ENCODE measurements at places on chromosomes 2 and 18.

DNA sequence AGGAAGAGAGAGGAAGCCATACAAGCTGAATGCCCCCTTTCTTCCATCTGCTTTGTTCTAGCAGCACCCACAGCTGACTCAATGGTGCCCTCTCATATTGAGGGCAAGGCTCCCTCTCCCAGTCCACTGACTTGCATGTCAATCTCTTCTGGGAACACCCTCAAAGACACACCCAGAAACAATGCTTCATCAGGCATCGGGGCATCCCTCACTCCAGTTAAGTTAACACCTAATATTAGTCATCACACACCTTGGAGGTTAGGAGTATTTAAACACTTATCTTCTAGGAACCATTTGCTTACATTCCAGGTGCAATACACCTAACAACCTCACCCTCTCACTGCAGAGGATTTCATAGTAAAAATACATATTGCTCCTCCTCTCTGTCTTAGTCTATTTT lies 993.5 kb upstream of the DDX18 start:
- no peak for DNase-seq

DNA sequence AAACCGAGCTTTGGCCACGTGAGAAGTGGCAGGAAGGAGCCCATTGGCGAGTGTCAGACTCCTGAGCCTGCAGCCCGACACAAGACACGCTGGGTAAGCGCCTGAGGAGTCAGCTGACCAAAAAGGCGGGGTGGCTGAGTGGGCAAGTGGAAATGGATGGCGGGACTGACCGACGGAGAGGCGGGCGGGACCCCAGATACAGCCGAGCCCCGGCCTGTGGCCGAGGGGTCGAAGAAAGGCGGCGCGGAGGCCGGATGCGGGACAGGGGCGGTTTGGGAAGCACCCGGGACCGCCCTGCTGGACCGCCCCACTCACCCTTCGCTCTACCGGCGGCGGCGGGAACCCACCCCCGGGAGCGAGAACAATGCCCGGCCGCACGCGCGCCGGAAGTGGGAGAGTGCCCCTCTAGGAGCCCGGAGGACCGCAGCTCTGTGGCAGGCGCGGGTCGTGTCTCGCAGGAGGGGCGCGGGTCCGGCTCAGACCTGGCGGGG lies 22.8 kb downstream of the ZSCAN30 start:
- DNase-seq: peak; percentile 50

GRCh38 chr2:111121028-111121827 lies 514 bp downstream of the BCL2L11 start:
- DNase-seq: peak; percentile 21

DNA sequence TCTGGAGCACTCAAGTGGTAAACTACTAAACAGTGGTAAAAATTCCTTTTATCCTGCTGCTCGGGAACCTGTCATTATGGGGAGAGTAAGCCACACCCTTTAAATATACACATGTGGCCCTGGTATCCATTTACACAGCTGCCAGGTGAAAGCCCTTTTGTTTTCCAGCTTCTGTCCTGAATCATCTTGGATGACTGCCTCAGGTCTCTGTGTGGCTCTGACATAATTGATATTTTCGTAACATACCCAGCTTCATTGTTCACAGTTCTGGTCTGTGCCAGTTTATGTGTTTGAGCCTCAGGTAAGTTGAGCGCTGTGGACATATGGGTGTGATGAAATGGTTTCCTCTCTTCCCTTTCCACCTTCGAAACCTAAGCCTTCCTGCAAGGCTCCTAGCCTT lies 15.7 kb upstream of the TTC39C start:
- DNase-seq: no peak

DNA sequence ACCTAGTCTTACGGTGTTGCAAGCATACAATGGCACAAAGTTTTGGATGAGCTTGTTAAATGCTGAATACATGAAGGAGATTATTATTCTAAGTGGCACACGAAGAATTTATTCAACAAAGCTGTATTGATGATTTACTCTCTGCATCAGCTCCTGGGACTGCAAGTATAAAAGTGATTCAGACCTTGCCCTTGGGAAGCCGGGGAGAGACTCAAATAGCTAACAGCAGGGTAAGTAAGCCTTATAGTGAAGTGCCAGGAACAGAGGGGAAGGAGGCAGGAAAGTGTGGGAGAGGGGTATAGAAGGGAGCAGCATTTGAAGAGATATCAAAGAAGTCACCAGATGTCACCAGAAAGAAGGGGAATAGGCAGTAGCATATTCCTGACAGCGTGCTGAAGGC lies 115.4 kb downstream of the MCFD2 start:
- DNase-seq: no peak

GRCh38 chr2:217790681-217791392 lies 212.0 kb downstream of the TNS1 start:
- no peak for DNase-seq

DNA sequence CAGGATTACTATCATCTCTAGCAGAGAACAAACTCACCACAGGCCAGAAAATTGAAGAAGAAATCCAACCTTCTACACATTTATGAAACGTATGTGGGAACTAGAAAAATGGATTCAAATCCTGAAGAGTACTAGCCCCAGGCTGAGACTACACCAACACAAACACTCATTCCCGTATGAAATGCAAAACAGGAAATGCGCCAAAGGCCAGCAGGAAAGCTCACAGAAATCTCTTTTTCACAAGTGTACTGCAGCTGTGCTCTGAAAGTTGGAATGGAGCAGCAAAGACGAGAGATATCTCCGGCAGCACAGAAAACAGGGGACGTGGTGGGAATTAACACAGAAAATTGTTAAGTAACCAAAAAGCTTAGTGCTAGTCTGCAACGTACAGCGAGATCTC lies 913.5 kb downstream of the TDRD15 start:
- DNase-seq: no peak

DNA sequence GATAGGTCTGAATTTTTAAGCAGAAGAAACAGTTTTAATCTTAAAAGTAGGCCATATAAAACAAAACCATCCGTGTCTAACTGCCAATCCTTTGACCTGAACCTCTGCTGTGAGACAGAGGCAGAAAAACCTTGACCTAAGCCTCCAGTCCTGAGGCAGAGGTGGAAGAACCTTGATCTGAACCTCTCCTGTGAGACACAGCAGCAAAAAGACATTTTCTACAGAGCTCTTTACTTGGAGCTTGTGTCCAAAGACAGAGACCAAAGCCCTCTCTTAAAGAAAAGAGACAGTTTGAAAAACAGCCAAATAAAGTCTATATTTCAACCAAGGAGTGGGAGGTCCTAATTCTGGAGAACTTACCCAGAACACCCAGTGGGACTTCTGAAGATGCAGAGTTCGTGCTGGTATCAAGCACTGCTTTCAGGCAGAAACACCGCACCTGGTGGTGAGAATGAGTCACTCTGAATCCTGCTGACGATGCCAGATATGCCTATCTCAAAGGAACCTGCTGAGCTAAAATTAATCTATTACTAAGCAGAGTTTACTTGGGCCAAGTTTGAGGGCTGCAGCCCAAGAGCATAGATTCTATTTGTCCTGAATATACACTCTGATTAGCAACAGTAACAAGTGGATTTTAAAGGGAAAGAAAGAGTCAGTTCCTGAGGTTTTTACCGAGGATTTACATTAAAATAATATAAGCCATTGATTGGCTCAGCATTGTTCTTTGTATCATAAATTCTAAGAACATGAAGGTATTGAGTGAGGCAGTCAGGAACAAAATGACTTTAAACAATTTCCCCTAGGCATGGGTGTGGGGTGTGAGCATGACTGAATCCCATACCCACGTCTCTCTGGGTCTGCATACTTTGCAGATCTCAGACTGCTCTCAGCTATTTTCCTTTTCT lies 806.4 kb downstream of the TRIB2 start:
- no peak for DNase-seq

DNA sequence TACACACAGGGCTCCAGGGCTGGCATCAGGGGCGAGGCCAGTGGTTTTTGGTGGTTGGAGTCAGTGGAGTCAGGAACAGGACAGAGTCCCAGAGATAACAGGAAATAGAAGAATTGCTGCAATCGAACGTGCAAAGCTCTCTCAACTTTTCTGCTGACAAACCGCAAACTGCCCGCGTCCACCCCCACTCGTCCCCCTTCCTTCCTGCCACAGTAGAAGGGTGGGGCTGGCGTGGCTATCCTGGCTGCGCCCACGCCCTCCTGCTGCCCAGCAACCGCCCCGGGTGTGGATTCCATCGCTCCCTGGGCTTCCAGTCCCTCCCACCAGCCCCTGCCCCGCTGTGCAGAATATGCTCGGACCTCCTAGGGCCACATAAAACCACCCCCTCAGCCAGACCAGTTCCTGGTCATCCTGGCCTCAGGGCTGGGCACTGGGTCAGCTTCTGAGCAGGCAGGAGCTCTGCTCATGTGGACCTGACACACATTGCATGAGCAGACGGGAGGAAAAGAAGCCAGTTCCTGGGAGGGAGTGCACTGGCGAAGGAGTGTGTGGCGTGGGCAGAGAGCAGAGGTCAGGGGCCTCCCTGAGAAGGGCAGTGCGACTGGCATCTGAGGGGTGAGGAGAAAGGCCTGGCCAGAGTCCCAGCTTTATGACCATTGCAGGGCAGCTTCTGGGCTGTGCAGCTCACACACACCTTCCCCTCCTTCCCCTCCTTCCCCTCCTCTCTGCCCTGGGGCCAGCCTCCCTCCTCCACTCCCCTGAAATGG lies 85.4 kb upstream of the ATG16L1 start:
- DNase-seq: peak; percentile 2

DNA sequence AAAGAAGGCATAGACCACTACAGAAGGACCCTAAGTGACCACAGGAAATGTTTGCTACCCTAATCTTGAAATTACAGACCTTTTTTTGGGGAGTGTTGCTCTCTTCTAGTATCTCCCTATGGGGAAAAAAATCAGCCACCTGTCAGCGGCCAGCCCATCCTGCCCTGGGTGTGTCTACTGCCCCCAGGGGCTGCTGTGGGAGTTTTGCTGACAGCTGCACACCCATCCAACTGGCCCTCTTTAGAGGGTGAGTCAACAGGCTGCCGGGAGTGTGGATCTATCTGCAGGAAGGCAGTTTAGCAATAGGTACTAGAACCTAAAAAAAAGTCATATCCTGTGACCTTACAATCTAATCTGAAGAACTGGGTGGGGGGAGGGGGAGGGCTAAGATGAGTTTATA lies 796 bp upstream of the DYSF start:
- DNase-seq: peak; percentile 16

DNA sequence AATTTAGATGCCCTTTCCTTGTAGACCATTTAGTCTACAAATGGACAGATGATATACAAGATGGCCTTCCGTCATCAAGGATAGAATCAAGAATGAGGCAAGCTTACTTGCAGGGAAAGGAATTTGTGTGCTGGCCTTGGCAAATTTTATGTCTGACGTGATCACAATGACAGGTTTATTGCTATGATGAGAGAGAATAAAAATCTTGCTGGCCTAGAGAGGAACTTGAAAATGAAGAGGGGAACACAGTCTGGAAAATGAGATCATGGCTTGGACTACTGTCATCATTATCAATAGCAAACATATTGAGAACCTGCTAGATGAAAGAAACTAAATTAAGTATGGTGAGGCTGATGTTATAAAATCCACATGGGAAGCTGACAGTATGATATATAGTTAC lies 66.0 kb downstream of the CSRNP3 start:
- no peak for DNase-seq

- no peak for DNase-seq
Observed at GRCh38 chr2:15010346-15010745, 377.8 kb downstream of the LRATD1 start.

- no peak for DNase-seq
Observed at GRCh38 chr18:59876310-59876626, 23.5 kb upstream of the PMAIP1 start.

DNA sequence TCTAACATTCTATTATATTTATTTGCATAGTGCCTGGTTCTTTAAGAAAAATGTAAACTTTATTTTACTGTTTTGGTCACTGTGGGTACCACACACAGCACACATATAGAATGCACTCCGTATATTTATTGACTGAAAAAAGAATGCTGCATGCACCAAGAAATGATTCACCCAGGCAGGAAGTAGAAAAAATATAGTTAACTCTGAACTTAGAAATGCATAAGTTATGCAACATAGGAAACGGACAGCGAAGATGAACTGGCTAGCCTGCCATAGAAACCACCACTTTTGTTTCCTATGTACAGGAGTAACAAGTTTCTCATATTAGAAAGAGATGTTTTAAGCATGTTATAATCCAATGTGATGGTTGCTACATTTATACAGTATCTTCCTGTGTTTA lies 635.8 kb downstream of the DSC3 start:
- DNase-seq: no peak

DNA sequence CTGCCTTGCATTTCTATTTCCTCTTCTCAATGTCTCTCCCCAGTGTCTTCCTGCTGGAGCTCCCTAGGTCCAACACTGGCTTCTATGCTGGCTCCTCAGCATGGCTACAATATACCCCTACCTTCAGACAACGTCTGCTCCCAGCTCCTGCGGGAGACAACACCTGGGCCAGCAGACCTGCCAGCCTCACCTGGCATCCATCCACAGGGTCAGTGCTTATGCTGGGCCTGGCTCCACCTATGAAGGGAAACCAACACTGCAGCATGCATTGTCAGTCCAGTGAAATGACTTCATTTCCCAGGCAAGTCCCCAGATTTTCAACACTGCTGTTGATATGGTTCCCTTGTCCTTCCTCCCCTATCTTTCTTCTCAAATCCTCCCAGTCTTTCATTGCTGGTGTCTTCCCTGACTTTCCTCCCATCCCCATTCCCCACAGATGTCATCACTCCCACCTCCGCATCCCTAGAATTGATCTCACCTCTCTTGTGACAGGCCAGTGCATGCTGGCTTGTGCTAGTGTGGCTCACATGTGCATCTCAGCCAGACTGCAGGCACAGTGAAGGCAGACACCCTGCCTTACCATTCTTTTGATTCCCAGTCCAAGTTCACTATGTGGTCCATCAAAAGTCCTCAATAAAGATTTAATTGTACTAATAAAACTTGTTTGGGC lies 98.0 kb downstream of the MYO5B start:
- no peak for DNase-seq

DNA sequence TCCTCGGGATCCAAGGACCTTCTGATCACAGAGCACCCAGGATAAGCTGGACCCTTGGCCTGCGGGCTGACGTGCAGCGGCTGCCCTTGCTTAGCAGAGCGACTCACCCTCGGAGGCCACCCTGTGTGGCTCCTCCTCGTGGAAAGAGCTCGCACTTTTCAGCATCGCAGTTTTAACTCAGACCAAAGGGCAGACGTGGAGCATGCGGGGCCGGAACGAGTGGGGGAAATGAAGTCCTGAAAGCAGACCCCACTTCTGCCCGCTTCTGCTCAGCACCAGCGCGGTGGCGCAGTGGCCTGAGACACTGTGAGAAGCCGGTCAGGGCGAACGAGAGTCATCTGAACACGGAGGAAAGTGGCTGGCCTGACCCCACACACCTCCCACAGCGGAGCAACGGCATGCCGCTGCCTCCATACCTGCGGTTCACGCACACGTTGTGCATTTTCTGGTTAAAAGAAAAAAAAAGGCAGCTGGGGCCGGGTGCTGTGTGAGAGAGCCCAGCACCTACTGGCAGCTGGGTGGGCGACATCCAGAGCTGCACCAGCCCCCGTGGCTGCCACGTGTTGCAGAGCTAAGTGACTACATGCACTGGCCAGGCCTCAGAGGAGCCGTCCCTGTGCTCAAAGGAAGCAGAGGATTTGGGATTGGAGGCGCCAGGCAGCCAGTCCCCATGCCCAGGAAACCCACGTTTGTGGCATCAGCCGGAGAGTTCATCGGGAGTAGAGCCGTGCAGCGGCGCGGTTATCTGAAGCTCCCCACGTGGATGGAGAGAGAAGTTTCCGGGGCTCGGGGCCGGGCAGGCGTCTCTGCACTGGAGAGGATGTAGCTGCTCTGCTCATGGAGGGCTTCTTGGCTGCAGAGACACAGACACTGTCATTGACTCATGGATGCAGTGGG lies 89.7 kb downstream of the USP40 start:
- no peak for DNase-seq
